ENCODE measurements at places on chromosomes 7 and 10. TPM values are rescaled to one million over a fixed set of nuclear protein-coding genes. Genes with fewer than 3 reads are reported as not detected.

Gene EXOC6
- total RNA-seq = 14.2 TPM

Gene MYL10
- not detected for total RNA-seq

Gene ITGB8
- not detected for total RNA-seq

Gene PPP1R3A
- not detected for total RNA-seq

Gene AOAH
- total RNA-seq = 17.8 TPM

Gene SSBP1
- total RNA-seq = 266 TPM

Gene CPED1
- total RNA-seq = not detected

Gene PRR15
- not detected for total RNA-seq

Gene ELMO1
- total RNA-seq = 121 TPM

Gene CAMK1D
- 5.6 TPM for total RNA-seq
